ENCODE measurements at places on chromosomes 5 and 9.

DNA sequence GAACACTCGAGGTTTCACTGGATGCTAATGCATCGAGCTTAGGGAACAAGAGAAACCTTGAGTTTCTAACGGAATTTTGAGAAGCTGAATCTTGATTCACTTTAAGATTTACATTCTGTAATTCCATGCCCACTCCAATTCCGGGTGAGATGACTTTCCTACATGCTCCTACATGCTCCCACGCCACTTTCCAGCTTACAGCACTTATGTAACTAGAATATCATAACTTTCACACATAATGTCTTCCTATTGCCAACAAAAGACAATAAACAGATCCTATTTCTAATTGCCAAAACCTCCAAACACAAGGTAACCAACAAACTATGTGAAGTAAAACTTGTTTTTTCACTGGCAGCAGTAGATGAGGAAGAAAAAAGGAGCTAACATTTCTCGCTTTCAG lies 72.9 kb downstream of the ECPAS start:
- no peak for DNase-seq

DNA sequence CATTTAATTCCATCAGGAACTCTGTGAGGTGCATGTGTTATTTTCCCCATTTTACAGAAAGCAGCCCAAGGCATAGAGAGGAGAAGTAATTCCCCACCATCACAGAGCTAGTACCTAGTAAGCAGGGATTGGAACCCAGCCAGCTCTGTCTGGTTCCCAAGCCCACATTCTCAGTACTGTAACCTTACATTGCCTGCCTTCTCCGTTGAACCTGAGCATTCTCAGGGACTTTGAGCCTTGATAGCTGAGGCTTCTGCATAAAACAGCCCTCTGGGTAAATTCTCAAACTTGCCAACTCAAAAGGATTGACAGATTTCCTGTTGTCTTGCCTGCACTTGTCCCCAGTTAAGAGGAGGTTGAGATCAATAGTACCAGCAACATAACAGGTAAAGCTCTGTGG lies 9.2 kb upstream of the GLE1 start:
- DNase-seq, result no peak

GRCh38 chr9:107667231-107668070 lies 177.9 kb upstream of the KLF4 start:
- DNase-seq, result no peak

- no peak for DNase-seq
Observed at GRCh38 chr5:120808606-120809005, 344.5 kb downstream of the PRR16 start.

DNA sequence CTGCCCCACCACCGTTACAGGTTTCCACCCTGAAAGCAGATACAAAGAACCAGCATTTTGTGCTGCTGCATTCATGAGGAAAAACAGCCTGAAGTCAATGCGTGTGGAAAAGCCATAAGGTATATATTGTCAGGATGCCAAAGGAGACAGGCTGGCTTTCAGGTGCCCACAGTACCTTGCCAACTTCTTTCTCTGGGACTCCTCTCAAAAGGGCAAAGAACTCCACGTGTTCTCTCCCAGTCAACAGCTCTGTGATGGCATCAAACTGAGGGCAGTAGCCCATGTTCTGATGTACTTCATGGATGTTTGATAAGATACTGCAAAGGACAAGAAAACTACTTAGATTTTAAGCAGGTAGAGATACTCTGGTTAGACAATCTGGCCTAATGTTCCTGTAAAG lies 24.3 kb downstream of the NIPSNAP3B start:
- no peak for DNase-seq

- no peak for DNase-seq
Observed at GRCh38 chr5:169165052-169165451, 135.9 kb downstream of the SLIT3 start.

GRCh38 chr5:80387063-80387768 lies 20.6 kb upstream of the ZFYVE16 start:
- no peak for DNase-seq

DNA sequence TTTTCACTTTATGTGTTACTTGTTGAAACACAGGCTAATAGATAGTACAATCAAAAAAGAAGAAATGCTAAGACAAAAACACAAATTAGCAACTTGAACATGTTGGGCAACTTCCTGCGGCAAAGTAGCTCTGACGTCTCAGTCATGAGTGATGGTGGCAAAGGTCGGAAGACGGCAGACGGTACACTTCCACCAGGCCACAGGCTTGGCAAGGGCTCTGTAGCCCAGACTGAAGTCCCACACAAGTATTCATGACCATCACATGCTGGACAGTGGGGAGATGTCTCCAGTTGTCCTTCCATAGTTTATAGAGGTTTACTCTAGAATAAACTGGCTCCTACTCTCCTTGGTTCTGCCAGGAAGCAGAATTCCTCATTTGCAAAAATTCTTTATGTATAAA lies 831.3 kb downstream of the MTRR start:
- DNase-seq, result no peak

DNA sequence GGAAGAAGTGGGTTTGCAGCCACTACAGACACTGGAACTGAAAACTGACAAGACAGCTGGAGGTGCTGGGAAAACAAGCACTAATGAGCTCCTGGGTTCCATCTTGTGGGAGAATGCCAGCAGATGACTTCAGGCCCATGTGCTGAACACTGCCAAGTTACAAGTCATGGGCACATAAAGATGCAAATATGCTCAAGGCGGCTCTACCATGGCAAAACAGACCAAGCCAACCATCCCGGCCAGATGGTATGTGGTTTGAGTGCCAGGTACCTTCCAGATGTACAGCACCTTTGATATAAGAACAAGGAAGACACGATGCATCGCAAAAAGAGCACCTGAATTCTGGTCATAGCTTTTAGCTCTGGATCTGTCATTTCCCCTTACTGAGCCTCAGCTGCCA lies 19.9 kb downstream of the TNFSF8 start:
- no peak for DNase-seq

GRCh38 chr9:15101095-15101494 lies 190.9 kb upstream of the FREM1 start:
- DNase-seq, result no peak

GRCh38 chr9:94952565-94953373 lies 226.3 kb downstream of the AOPEP start:
- no peak for DNase-seq

GRCh38 chr5:123266365-123266764 lies 156.8 kb downstream of the CEP120 start:
- DNase-seq, result no peak

- no peak for DNase-seq
Observed at GRCh38 chr9:100486479-100487176, 13.7 kb downstream of the TMEFF1 start.

- DNase-seq, result no peak
Observed at GRCh38 chr5:72503888-72504491, 3.2 kb downstream of the ZNF366 start.

DNA sequence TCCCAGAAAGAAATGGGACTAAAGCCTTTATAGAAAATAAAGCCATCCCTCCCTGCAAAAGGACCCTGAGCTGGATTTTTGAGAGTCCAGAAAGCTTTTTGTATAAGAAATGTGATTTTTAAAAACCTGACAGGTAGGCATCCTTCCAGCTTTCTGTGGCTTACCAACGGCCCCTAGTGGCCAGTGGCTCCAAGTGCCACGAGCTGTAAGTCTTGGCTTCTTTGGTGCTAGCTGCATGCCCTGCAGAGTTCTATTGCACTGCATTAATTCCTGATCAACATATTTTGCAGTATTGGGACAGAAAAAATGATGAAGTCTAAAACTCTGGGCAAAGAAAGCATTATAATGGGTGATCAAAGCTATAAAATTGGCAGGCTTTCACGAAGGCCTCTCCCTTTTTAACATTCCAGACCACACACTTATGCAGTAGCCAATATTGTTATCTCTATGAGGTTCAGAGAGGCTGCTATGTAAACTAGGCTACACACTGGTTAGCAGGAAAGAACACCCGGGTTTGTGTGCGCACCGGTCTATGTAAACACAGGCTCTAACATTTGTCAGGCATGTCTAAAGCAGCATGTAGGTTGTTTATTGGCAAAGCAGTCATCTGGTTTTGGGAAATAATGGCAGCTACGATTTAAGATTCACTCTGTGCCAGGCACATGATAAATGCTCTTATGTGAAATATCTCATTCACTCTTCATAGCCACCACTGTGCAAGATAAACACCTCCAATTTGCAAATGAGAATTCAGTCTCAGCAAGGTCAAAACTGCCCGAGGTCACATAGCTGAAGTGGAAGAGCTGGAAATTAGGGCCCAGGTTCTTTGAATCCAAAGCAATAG lies 55.2 kb downstream of the NMUR2 start:
- DNase-seq, result no peak

GRCh38 chr9:37528652-37529471 lies 43.1 kb downstream of the POLR1E start:
- DNase-seq, result no peak

- DNase-seq, result no peak
Observed at GRCh38 chr9:8680157-8680556, 880.6 kb upstream of the DMAC1 start.

DNA sequence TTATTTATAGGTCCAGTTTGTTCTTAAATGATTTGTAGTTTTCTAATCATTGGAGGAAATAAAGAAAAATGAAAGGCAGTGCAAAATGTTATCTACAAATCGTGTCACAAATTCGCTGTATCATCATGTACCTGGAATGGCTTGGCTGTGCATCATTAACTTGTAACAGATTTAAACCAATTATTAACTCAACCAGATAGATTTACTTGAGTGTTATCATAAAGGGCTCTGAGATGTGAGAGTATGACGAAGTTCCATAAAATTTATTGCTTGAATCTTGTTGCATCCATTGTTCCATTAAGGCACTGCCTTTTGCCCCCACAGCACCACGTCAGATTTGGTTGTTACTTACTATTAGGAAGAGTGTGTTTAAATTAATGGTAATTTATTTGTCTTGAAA lies 23.5 kb downstream of the PCSK5 start:
- DNase-seq, result no peak

DNA sequence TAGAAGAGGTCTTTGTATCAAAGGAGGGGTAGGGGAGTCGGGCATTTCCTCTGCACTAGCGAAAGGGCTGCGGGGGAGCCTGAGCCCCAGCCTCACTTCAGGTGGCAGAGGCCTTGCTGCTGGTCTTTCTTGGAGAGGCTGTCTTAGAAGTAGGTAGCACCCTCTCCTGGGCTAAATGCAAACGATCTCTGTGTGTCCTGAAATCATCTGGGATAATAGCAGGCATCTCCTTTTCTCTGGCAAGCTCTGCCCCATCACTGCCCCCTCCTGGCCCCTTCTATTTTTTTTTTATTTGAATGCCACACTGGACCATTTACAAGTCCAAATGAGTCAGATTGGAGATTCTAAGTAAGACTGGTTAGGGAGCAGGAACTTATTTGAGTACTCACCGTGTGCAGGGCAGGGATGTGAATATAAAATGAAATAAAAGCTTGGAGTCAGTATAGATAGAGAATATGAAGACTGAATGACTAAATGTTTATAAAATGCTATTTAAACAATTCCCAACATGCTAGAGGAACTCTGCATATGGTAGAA lies 137.1 kb downstream of the FGF1 start:
- DNase-seq, result no peak

GRCh38 chr5:157189223-157189622 lies 8.6 kb downstream of the ITK start:
- no peak for DNase-seq

GRCh38 chr9:81462801-81463200 lies 226.5 kb downstream of the TLE1 start:
- DNase-seq, result no peak

DNA sequence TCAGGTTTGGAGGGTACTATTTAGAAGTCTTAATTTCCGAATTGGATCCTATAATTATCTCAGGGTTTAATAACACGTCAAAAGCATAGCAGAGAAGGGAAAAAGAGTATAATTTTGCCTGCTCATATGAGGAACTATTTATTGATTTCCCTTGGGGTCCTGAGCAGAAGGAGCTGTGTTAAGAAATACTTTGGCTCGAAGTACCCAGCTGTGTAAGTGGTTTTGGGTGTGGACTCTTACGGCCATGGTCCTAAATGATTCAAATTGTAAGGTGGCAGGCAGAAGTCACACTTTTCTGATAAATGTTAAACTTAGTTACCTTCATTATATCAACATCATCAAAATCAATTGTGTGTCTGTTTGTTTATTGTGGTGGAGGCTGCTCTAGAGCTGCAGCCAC lies 190.4 kb downstream of the MTRR start:
- DNase-seq, result no peak

DNA sequence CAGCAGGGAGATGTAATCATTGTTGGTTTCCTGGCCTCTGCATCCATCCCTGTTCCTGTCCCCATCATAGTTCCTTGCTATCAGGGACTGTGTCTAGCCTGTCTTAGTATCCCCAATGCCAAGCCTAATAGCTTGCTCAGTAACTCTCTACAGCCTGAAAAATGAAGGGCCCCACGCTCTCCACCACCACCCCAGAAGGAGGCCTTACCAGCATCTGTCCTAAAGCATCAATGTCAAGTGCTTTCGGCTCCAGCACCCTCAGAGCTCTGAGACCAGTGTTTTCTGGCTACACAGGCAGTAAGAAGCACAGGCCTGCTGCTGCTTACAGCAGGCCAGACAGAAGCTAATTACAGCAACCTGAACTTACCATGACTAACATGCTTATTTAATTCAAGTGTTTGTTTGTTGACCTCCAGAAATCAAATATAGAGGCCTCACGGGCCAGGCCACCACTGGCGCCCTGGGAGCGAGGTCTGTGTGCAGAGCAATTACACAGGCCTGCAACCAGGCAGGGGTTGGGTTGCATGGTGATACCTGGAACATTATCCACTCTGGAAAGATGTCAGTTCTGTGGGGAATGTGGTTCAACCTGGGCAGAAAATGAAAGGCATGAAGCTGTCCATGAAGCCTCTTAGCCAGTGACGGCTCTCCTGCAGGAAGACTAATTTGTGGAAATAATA lies 124.3 kb downstream of the SLC1A3 start:
- no peak for DNase-seq

GRCh38 chr5:128015978-128016377 lies 67.6 kb upstream of the SLC12A2 start:
- no peak for DNase-seq
